ENCODE measurements at places on chromosomes 4 and X. TPM values are rescaled to one million over a fixed set of nuclear protein-coding genes. Genes with fewer than 3 reads are reported as not detected.

DNA sequence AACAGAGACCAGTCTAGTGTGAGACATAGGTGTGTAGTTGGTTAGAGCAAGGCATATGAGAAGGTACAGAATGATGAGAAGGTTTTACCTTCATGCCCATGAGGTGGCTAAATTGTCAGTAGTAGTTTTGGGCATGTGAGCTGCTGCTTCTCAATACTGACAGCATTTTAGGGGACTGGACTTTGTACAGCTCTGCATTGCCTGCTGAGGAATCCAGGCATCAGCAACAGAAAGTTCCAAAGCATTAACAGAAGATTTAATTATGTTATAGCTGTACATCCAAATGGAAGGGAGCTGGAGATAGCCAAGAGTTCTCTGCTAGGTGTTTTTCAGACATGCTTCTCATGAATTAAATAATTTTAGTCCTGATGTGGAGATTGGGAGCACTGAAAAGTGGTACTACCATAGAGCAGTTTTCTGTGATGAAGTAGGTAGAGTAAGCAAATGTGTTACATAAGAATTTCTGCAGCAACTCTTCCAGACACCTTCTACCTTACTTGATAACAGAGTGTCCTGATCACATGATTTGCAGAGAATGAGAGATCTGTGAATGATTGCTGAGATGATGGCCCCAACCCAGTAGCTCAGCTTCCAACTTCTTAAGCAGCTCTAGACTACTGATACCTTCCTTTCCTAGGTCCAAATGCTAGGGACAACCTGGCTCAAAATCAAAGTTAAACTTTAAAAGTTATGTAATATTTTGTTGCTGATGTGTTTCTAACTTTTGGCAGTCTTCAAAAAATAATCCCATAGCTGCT, 30.4 kb downstream of the FNIP2 start:
- H3K27ac ChIP-seq = no peak overlapping the region
- DNase-seq = no peak
- no peaks in the 10 kb centered on the region for H3K27me3 ChIP-seq
- peaks cover 30% of the 10 kb centered on the region for H3K4me1 ChIP-seq

- H3K4me3 ChIP-seq = no peak overlapping the region
- no peak overlapping the region for H3K27ac ChIP-seq
- no peaks in the 10 kb centered on the region for H3K27me3 ChIP-seq
- no peaks in the 10 kb centered on the region for H3K4me1 ChIP-seq
Observed at GRCh38 chr4:33060674-33061542, 2340.7 kb downstream of the PCDH7 start.

DNA sequence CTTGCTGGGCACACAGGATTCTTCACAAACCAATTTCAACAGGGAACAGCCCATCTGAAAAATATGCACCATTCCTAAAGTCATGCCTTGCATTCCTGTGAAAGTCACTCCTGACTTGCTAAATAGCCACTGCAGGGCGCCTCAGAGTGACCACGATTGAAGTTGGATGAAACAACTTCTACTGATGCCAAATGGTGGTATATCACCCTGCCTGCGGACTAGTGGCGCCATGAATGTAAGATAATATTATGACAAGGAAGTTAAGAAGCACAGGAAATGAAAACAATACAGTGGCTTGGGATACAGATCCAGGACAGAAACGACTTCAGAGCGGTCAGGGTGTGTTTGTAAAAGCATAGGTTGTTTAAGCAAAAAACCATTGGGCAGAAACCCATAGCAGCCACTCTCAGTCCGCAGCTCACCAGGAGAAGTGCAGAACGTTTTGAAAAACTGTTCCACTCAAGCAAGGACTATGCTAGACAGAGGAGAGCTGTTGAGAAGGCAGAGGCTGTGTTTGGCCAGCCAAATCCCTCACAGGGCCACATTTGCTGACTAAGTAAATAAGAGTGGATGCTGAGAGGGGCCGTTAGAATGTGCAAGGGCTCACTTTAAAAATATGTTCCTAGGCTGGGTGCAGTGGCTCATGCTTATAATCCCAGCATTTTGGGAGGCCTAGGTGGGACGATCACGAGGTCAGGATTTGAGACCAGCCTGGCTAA, 250.4 kb downstream of the PTTG2 start:
- no peak for DNase-seq
- peak overlapping the region; percentile 77 for H3K27ac ChIP-seq
- no peaks in the 10 kb centered on the region for H3K36me3 ChIP-seq
- H3K4me3 ChIP-seq = no peak overlapping the region

DNA sequence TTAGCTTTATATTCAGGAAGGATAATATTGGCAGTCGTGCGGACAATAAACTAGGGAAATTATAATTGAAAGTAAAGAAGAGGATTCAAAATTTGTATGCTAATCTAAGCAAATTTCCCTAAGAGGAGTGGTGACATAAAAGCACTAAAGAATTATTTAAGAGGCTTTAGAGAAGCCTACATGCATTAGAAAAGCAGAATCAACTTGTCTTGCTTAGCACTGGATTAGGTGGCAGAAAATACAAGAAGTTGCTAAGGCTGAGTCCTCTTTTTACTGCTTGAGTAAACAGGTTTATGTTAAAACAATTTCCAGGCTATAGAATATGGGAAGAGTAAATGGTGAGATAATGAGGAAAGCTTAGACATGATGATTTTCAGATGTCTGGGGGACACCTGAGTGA, 991.5 kb downstream of the PCDH18 start:
- H3K27ac ChIP-seq = no peak overlapping the region
- no peak overlapping the region for H3K4me3 ChIP-seq
- DNase-seq = no peak
- no peaks in the 10 kb centered on the region for H3K4me1 ChIP-seq
- H3K27me3 ChIP-seq = no peaks in the 10 kb centered on the region

DNA sequence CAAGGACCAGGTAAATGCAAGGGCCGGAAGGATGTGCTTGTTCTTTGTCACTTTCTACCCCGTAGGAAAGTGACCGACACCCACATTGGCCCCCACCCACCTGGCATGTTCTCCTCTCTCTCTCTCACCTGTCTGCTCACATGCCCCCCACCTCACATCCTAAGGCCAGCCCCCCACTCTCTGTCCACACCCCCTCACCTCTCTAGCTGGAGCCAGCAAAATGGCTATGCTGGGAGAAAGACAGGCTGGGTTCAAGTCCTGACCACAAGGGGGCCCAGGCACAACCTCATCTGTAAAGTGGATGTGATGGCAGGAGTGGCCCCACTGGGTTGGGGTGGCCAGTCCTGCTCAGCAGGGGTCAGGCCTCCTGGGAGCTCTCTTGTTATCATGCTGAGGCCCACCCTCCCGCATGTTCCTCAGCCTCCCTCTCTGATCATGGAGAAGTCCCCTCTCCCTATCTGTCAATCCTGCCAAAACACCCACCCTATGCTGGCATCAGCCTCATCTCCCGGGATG, 1.7 kb upstream of the PPP2R2C start:
- no peak overlapping the region for H3K4me3 ChIP-seq
- peaks cover 16% of the 10 kb centered on the region for H3K4me1 ChIP-seq
- DNase-seq = no peak
- H3K27me3 ChIP-seq = peaks cover 27% of the 10 kb centered on the region

GRCh38 chrX:138877746-138878145, 166.2 kb upstream of the FGF13 start:
- no peaks in the 10 kb centered on the region for H3K4me1 ChIP-seq
- H3K27me3 ChIP-seq = no peaks in the 10 kb centered on the region
- no peaks in the 10 kb centered on the region for H3K36me3 ChIP-seq
- no peak for DNase-seq
- H3K27ac ChIP-seq = no peak overlapping the region
- H3K4me3 ChIP-seq = no peak overlapping the region

- no peak for DNase-seq
- no peaks in the 10 kb centered on the region for H3K36me3 ChIP-seq
- no peak overlapping the region for H3K4me3 ChIP-seq
- no peak overlapping the region for H3K27ac ChIP-seq
- no peaks in the 10 kb centered on the region for H3K27me3 ChIP-seq
Observed at GRCh38 chrX:143058120-143058519, 32.4 kb downstream of the SPANXN4 start.

GRCh38 chr4:80180743-80181142, 16.6 kb upstream of the PRDM8 start:
- H3K27me3 ChIP-seq = peaks cover 10% of the 10 kb centered on the region
- H3K36me3 ChIP-seq = no peaks in the 10 kb centered on the region
- peaks cover 26% of the 10 kb centered on the region for H3K4me1 ChIP-seq
- H3K4me3 ChIP-seq = no peak overlapping the region

GRCh38 chrX:118218940-118219339, 102.3 kb upstream of the KLHL13 start:
- no peak for DNase-seq
- H3K36me3 ChIP-seq = no peaks in the 10 kb centered on the region
- no peaks in the 10 kb centered on the region for H3K4me1 ChIP-seq
- no peak overlapping the region for H3K4me3 ChIP-seq
- H3K27ac ChIP-seq = no peak overlapping the region
- H3K27me3 ChIP-seq = no peaks in the 10 kb centered on the region

DNA sequence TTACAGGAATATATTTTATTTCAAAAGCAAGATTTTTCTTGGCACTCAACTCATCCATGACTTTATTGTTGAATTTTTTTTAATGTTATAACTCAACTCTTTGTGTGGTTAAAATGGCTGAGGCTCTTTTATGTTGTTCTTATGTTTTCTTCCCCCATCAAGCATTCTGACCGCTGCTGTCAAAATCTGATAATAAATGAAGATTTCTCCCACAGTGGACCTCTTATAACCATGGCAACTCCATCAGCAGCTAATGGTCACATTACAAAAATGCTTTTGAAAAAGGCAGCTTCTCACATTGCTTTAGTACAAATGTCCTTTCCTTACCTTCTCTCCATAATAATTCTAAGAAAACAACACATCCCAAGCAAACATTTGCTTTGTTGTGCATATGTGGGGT, 96.0 kb upstream of the ATOH1 start:
- no peak overlapping the region for H3K27ac ChIP-seq
- no peaks in the 10 kb centered on the region for H3K27me3 ChIP-seq
- no peak overlapping the region for H3K4me3 ChIP-seq
- H3K4me1 ChIP-seq = no peaks in the 10 kb centered on the region
- DNase-seq = no peak

DNA sequence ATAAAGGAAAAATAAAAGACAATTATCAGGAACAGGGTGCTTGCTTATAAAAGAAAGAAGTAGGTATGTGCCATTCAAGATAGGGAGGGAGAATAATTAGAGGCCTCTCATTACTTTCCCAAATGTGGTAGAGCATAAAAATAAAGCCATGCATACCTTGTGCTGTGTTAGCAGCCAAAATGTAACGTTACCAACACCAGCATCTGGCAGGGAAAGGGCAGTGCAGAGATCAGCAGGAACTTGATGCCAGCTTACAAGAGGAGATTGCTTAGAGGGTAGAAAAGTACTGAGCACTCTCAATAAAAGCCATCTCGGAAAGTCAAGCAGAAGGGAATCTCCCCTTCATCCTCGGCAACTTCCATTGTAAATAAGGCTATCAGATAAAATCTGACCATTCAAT, 195.6 kb downstream of the RASL11B start:
- H3K36me3 ChIP-seq = no peaks in the 10 kb centered on the region
- no peak for DNase-seq
- H3K4me1 ChIP-seq = no peaks in the 10 kb centered on the region
- no peak overlapping the region for H3K4me3 ChIP-seq

DNA sequence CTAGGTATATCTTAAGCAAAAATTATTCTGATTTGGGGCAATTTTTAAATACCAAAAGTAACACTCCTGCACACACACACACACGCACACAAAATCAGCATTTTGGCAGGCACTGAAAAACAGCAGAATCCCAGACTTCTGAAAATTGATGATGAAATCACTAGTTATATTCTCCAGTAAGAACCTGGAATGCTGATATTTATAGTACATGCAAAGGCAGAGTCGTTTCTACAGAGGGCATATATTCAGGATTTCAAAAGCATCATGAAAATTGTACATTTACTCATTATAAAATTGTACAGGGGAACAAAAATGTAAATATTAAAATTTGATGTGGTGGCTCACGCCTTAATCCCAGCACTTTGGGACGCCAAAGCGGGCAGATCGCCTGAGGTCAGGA, 352.5 kb upstream of the PITX2 start:
- no peak overlapping the region for H3K4me3 ChIP-seq
- no peak overlapping the region for H3K27ac ChIP-seq
- no peaks in the 10 kb centered on the region for H3K27me3 ChIP-seq
- H3K36me3 ChIP-seq = no peaks in the 10 kb centered on the region

GRCh38 chr4:42627885-42628646, 28.8 kb downstream of the ATP8A1 start:
- H3K4me1 ChIP-seq = peaks cover 15% of the 10 kb centered on the region
- no peaks in the 10 kb centered on the region for H3K27me3 ChIP-seq
- DNase-seq = no peak
- no peak overlapping the region for H3K27ac ChIP-seq
- no peaks in the 10 kb centered on the region for H3K36me3 ChIP-seq

GRCh38 chr4:165991325-165992180, 118.5 kb downstream of the TLL1 start:
- no peaks in the 10 kb centered on the region for H3K27me3 ChIP-seq
- DNase-seq = no peak
- H3K36me3 ChIP-seq = no peaks in the 10 kb centered on the region
- H3K27ac ChIP-seq = no peak overlapping the region
- H3K4me1 ChIP-seq = no peaks in the 10 kb centered on the region

DNA sequence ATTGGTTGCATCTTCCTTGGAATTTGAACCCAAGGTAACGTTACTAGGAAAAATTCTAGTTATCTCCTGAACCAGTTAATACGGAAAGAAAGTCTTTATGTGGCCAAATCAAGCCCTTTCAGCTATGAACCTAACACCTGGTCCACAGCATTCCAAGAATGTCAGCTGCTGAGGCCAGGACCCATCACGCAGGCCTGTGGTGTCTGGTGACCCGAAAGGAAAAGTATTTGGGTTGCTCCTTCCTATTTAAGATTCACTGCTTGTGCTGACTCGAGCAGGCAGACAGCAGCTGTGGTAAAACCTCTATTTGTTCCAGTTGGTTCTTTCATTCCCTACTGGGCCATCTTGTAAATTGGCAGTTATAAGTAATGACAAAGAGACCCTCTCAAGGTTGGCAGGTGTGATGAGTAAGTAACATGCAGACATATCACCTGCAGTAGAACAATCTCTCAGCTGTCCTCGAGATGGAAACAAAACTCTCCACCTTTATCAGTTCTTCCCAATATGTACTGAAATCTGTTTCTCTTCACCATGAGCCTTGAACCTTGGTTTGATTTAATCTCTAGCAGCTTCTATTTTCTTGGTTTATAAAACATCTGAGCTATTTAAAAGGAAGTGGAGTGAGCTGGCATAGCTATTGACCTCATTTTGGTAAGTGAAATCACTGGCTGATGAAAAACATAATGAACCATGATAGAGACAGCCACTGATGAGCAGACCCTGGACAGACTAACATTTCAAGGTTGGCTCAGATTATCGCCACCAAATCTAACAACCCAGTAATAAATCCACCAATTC, 182.1 kb upstream of the SMIM31 start:
- H3K27ac ChIP-seq = no peak overlapping the region
- DNase-seq = no peak

Gene SOD3
- 280 TPM for total RNA-seq

Gene PALLD
- 164 TPM for total RNA-seq

Gene SORCS2
- total RNA-seq = 2.2 TPM

Gene KDR
- 28.5 TPM for total RNA-seq

Gene PPP1R2C
- not detected for total RNA-seq

Gene TENM3
- total RNA-seq = 0.76 TPM

Gene RASGEF1B
- 45.7 TPM for total RNA-seq

Gene CLCN4
- total RNA-seq = 8.2 TPM

Gene GAGE12G
- not detected for total RNA-seq

Gene GAGE12E
- total RNA-seq = not detected

Gene EGF
- 10.1 TPM for total RNA-seq

Gene FOXR2
- not detected for total RNA-seq

Data from upper lobe of left lung (tissue), 6 donors.